Activated effector memory CD4-positive, alpha-beta T cell treated with Interleukin-2 at 50 U/mL for 16 hours (primary cell): ENCODE measurements at places on chromosomes 3 and 15.

DNA sequence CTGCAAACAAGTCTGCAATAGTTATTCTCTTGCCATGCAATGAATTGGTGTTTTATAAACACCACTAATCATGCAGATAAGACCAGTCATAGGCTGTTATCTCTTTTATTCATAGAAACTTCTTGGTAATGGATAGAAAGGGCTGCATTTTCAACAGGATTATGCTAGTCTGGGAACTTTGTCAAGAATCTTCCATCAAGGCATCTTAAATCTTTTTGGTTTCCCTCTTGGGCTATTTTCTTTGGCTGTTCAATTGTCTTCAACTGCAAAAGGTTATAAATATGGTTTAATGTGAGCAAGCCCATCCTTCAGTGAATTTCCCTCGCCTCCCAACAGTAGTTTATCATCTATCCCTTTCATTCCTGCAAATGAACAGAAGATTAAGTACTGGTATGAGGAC is 59.0 kb upstream of the MINAR1 start:
- no peak for DNase-seq

GRCh38 chr3:168988853-168989252 is 674.7 kb downstream of the MECOM start:
- no peak for DNase-seq

- DNase-seq, result no peak
Measured at GRCh38 chr3:15154326-15154725, 51.7 kb upstream of the CAPN7 start.

DNA sequence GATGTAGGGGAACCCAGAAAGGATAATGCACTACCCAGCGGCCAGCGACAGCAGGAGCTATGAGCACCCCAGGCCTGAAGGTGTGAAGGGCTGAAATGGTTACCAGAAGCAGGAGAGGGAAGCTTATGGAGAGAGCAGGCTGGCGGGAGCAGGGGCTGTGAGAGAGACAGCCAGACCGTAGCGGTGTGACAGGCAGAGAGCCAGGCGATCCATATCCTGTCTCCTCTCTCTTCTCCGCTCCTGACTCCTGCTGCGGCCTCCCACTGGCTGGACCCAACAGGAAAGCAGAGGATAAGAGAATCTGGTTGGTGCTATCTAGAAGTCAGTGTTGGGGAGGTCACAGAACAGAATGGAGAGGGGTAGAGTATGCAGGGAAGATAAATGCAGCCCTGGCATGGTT is 49.9 kb downstream of the BTD start:
- DNase-seq, result no peak

GRCh38 chr15:68631601-68632051 is 52.8 kb downstream of the CORO2B start:
- no peak for DNase-seq

- DNase-seq, result no peak
Measured at GRCh38 chr3:183317886-183318865, 65.1 kb downstream of the B3GNT5 start.

DNA sequence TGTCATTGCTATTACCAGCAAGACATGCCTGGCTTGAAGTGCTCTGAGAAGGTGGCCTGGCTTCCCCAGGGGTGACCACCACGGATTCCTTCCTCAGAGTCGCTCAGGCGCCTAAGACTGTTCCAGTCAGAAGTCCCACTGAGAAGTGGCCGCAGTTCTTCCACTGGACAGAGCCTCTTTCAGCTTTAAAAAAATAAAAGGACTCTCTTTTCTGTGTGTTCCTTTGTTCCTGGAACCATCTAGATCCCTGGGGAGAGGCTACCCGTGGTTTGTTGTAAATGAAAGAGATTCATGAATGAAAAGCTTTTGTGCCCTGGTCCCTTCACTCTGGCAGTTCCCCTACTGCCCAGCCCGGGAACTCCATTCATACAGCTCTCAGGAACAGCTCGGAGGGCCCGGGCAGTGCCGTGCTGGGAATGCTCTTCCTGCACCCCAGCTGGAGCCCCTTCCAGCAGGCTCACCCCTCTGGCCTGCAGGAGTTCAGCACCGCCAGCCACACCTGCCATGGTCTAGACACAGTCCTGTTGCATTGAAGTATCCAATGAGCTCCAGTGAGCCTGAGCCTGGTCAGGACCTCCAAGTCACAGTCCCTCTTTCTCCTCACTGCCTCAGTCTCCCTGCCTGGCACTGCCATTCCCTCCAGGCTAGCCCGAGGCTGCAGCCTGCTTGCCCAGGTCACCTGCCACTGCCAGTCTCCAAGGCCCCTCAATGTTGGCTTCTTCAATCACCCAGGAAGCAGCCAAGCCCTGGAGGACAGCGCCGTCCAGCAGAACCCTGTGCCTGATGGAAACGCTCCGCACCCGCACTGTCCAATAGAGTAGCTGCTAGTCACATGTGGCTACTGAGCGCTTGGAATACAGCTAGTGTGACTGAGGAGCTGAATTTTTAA is 75.4 kb downstream of the XXYLT1 start:
- DNase-seq, result no peak

DNA sequence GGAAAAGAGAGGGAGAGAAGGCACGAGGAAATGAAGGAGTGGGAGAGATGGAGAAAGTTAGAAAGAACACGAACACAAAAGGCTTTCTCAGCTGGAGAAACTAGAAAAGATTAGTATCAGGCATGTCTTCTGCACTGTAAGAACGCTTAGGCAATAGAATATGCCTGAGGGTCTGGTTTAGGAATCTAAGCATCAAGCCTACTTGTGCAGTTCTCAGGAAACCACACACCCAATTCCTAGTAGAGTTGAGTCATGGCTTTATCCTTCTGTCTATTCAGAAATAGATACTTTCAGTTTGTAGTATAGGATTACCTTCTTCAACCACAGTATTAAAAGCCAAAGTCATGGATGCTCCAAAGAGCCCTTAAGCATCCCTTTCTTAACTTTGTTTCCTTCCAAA is 969.4 kb downstream of the NTRK3 start:
- no peak for DNase-seq

DNA sequence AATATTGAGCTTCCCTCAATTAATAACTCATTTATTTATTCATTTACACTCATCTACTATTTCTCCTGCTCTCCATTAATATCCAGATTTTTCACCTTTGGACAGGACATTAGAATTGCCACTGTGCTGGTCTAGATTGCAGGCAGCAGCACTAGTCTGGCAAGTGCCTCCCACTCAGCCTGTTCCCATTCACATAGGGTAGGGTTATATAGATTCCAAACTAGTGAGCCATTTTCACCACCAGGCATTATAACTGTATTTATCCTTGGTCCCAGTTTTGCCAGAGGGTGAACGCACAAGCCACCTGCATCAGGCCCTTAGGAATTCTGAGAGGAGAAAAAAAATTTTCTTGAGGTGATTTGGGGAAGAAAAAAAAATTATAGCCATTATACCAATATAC is 44.5 kb downstream of the ANAPC13 start:
- no peak for DNase-seq

DNA sequence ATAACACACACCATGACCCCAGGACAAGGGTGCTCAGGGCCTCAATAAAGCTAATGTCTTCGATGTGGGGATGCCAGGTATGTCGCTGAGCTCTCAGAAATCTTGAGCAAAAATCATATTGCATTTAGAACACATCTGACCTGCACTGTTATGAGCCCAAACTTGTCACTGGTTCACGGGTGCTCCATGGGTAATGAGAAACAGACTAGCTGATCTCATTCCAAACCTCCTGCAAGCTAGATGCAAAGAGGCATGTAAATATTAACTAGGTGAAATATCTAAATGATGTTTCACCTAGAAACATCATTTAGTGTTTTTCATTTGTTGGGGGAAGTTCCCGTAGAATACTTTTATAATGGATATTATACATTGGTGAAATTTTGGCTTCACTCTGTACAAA is 549.4 kb downstream of the OCA2 start:
- no peak for DNase-seq

DNA sequence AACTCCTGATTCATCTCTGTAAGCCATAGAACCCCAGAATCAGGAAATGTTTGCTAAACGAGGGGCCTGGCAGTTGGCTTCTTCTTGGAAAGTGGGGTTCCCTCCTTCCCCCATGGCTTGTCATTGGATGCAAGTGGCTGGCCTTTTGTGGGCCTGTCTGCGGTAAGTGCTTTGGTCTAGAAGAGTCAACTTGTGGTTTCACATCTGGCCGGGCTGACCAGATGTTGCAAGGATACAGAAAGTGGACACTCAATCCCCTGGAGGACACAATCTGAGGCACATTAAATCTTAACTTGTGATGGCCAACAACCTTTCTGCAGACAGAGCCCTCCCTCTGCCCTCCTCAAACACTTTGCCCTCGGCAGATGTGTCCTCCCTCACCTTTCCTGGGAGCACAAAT is 1.1 kb downstream of the FAH start:
- no peak for DNase-seq

- no peak for DNase-seq
Measured at GRCh38 chr3:167666563-167666962, 12.8 kb upstream of the WDR49 start.

DNA sequence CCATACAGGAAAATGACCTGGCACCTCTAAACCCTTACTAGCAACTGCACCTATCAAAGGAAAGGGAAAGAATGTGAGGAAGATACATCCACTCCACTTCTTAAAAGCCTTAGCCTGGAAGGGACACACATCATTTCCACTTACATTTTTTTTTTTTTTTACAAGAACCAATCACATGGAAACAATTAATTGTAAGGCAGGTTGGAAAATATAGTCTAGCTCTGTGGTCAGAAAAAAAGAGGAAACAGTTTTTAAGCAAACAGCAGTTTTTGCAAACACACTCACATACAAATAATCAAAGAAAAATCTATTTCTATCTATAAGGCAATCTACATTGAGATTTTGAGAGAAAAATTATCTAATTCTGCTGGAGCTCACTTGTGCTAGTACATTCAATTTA is 98.9 kb upstream of the SPRED1 start:
- DNase-seq, result no peak

DNA sequence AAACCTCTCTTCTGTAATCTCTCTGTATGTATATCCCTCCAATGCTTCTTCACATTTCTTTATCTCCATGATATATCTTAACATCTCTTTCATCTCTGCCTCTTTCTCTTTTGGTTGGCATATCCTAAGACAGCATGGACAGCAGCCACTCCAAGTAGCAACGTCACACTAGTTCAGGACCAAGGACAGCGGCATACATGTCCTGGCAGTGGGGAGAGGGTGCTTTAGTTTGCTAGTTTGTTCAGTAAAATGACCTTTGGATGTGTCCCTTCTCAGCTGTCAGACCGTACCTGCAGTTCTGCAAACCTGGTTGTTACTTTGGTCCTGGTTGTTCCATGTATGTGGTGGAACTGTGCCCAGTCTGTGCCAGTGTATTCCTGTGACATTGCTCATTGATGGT is 225.6 kb upstream of the ROPN1 start:
- no peak for DNase-seq

DNA sequence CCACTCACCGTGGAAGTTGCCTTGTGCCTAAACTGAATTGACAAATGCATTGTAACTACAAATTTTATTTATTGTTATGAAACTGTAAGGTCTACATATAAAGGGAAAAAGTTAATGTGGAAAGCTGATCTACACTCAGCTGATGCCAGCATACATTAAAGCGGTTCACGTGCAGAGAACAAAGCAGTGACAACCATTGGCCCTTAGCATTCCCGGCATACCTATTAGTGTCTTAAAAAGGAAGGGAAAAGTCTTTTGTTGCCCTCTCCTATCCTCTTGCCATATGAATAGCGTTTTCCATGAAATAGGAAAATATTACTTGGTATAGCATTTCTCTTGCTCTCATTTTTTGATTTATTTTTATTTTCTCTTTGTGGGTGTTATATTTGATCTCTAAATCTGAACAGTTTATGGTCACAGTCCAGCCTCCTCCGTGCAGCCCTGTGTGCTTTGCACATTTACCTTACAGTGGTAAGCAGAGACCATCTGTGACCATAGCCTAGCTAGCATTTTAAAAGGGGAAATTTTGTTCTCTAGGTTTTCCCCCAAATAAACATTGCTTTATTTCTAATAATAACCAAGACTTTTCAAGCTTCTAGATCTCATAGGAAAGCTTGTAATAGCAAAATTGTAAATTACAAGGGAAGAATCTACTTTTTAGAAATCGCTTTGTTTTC is 89.7 kb upstream of the CGNL1 start:
- DNase-seq, result no peak

DNA sequence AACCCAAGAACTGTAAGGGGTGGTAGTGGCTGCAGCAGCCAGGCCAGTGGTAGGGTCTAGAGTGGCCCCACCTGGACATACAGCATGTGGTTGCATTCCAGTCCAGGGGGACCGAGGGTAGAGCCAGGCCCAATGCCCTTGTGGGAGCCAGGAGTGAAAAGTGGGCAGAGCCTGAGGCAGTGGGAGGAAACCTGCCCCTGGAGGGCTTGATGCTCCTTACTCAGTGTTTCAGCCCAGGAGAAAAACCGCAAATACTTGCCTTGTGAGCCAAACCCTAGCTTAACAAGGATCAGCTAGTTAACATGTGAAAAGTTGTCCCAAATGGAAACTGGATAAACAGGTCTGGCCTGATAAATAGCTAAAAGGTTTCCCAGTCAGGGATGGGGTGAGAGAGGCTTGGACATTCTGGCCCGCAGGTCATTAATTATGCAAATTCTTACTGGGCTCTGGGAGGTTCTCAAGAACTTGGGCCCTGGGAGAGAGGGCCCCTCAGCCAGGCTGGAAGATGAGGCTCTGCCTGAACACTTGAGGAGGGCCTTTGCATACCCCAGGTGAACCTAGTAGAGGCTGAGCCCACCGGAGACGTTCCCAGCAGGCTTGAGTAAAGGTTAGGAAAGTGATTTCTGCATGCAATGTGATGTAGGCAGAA is 222.1 kb downstream of the THSD4 start:
- no peak for DNase-seq

- DNase-seq, result no peak
Measured at GRCh38 chr3:151120409-151120808, 34.9 kb downstream of the MED12L start.

DNA sequence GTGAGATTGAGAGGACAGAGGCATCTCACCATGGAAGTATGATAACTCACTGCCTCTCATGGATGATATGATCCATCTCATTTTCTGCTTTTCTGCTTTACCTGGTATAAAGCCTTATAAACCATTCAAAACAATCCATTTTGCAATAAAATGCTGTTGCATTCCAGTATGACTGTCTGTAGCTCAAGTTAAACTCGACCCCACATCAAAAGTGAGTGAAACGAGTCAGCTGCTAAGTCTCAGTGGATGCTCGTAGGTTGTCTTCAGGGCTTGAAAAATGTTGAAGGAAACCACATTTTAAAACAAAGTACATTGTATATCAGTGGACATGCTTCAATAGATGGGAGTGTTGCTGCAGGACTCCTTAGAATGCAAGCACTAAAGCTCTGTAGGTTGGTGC is 839.0 kb downstream of the TUSC7 start:
- DNase-seq, result no peak

GRCh38 chr3:50163572-50164455 is 8.7 kb downstream of the SEMA3F start:
- no peak for DNase-seq

- no peak for DNase-seq
Measured at GRCh38 chr15:101381671-101382212, 86.7 kb upstream of the SNRPA1 start.
